Muscle of back (tissue), 13 donors: ENCODE measurements at places on chromosomes 2 and 18. TPM values are rescaled to one million over a fixed set of nuclear protein-coding genes. Genes with fewer than 3 reads are reported as not detected.

LIMS3 gene
- polyA plus RNA-seq: 1.7 TPM

DPYSL5 gene
- polyA plus RNA-seq: 23.2 TPM

RABL2A gene
- 13.2 TPM for polyA plus RNA-seq

ZNF24 gene
- 34.7 TPM for polyA plus RNA-seq

REG3G gene
- polyA plus RNA-seq: not detected

GPATCH11 gene
- polyA plus RNA-seq: 10.2 TPM

DUSP2 gene
- polyA plus RNA-seq: 2.6 TPM

C2orf80 gene
- polyA plus RNA-seq: not detected

PCARE gene
- polyA plus RNA-seq: 0.50 TPM

LIPG gene
- 3.3 TPM for polyA plus RNA-seq

TNFAIP6 gene
- polyA plus RNA-seq: 19.5 TPM

NCK2 gene
- 72.7 TPM for polyA plus RNA-seq

SKA1 gene
- 4.2 TPM for polyA plus RNA-seq

RGPD3 gene
- 0.13 TPM for polyA plus RNA-seq

SATB2 gene
- polyA plus RNA-seq: 1.7 TPM

KRTCAP3 gene
- polyA plus RNA-seq: 1.7 TPM

TOGARAM2 gene
- polyA plus RNA-seq: 1.1 TPM

NT5C1B gene
- polyA plus RNA-seq: 0.52 TPM

CCDC85A gene
- polyA plus RNA-seq: 2.8 TPM

PROC gene
- polyA plus RNA-seq: 0.46 TPM

ABCG5 gene
- not detected for polyA plus RNA-seq

FAM124B gene
- polyA plus RNA-seq: 7.4 TPM

SPDYA gene
- 2.2 TPM for polyA plus RNA-seq

TDRD15 gene
- polyA plus RNA-seq: not detected

SERPINB13 gene
- polyA plus RNA-seq: not detected

DES gene
- 4,907 TPM for polyA plus RNA-seq

STARD6 gene
- not detected for polyA plus RNA-seq

TBR1 gene
- polyA plus RNA-seq: 0.03 TPM

SCN7A gene
- 65.4 TPM for polyA plus RNA-seq

IL36B gene
- not detected for polyA plus RNA-seq

SPATA3 gene
- not detected for polyA plus RNA-seq

ACKR3 gene
- 21.7 TPM for polyA plus RNA-seq

CDK15 gene
- polyA plus RNA-seq: 0.70 TPM
